ENCODE measurements at places on chromosomes 6 and 20. TPM values are rescaled to one million over a fixed set of nuclear protein-coding genes. Genes with fewer than 3 reads are reported as not detected.
A peak's percentile ranks its signal among the peaks of the same experiment; 100 is the strongest.

DNA sequence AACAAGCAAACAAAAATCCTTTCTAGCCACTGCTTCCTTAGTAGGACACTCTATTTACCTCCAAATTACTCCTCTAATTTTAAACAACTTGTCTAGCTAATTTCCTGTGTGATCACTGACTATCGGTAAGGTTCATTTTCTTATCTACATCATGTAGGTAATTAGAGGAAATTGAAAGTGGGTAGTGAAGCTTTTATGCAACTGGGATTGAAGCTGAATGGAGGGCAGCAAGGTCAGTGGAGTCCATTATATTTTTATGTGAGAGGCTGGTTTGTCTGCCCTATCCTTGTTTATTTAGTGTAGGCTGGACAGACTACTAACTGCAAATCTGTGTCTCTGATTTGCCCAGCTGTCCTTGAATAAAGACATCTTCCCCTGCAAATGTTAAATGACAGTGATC lies 88.5 kb upstream of the SIM1 start:
- no peak for DNase-seq

GRCh38 chr6:137309078-137309762 lies 90.0 kb upstream of the IFNGR1 start:
- peak; percentile 29 for DNase-seq

- no peak for DNase-seq
Observed at GRCh38 chr6:37221585-37222124, 35.9 kb upstream of the TBC1D22B start.

The RPP40 gene
- 1.8 TPM for total RNA-seq

The PRND gene
- total RNA-seq: 1.8 TPM

- DNase-seq: no peak
Observed at GRCh38 chr6:127190552-127190951, 72.1 kb downstream of the RSPO3 start.
